ENCODE measurements at places on chromosomes 3 and 15.

DNA sequence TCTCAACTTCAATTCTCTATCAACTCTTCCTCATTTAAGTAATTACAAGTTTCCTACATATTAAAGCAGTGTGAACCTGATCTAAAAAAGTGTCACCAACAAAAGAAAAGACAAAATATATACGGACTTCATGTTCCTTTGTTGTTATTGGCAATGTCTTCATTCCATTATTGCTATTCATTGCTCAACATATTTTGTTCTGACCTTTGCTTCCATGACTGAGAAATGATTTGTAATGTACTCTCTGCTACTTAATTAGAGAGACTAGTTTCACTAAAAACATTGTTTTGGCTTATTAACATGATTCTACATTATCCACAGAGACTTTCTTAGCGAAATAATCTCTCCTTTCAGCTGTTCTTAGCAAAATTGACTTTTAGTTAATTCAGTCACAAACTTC is 657.2 kb upstream of the ROBO1 start:
- no peak for DNase-seq

GRCh38 chr3:186888569-186888968 is 41.8 kb upstream of the ST6GAL1 start:
- DNase-seq, result no peak

GRCh38 chr3:184168363-184169120 is 6.1 kb upstream of the AP2M1 start:
- no peak for DNase-seq

DNA sequence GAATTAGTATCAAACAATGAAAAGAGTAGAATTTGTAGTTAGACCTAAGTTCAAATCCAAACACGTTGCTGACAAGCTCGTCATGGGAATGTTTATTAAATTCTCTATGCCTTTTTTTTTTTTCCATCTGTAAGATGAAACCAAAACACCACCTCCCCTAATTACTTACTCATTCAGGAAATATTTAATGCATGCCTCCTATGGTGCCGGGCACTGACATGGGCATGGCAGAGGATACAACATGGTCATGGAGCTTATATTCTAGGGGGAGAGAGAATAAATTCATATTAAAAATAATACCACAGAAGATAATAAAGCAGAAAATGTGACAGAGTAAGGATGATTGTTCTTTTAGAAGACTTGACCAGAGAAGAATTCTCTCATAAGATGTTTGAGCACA is 215.8 kb downstream of the RYR3 start:
- no peak for DNase-seq

DNA sequence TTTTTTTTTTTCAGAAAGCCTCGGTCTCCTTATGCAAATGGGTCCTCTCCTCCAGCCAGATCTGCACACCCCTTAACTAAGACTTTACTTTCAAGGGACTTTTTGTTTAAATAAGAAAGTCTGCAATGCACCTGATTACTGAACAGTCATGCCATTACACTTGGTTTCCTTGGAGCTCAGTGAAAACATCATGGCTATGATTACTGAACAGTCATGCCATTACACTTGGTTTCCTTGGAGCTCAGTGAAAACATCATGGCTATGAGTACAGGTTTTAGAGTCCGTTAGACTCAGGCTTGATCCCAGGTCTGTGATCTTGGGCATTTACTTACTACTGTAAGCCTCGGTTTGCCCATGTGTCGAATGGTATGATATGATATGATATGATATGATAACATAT is 10.1 kb downstream of the ENTPD3 start:
- no peak for DNase-seq

DNA sequence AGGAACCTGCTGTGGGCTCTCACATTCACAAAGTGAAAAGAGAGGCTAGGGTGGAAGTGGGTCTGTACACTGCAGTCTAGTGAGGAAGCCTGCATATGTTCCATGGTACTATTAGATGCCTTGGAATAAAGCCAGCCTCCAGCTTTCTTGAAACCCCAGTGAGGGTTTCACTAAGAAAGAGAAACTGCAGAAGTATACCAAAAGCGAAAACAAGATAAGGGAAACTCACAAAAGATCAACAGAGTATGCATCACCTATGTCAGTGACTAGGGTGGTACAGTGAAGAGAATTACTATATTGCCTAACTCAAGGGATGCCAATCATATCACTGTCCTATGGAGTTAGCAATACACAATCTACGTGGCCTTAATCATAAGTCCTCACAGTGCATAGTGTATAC is 212.5 kb upstream of the GADL1 start:
- DNase-seq, result no peak

- no peak for DNase-seq
Measured at GRCh38 chr3:113607219-113607596, 74.9 kb downstream of the SIDT1 start.

GRCh38 chr3:131811481-131811880 is 223.3 kb downstream of the CPNE4 start:
- no peak for DNase-seq

GRCh38 chr3:181252631-181253030 is 263.1 kb upstream of the DNAJC19 start:
- DNase-seq, result no peak

Data from CD4-positive, alpha-beta T cell treated with Interleukin-1 beta for 1 hour (primary cell).